RPMI7951 (cell line): ENCODE measurements at places on chromosomes 3 and 15. TPM values are rescaled to one million over a fixed set of nuclear protein-coding genes. Genes with fewer than 3 reads are reported as not detected.
A peak's percentile ranks its signal among the peaks of the same experiment; 100 is the strongest.

SEMA7A gene
- total RNA-seq = 20.7 and 20.8 TPM in 2 replicates

MAP3K13 gene
- 31.0 and 33.1 TPM in 2 replicates for total RNA-seq

DZIP1L gene
- 7.4 and 11.1 TPM in 2 replicates for total RNA-seq

DNA sequence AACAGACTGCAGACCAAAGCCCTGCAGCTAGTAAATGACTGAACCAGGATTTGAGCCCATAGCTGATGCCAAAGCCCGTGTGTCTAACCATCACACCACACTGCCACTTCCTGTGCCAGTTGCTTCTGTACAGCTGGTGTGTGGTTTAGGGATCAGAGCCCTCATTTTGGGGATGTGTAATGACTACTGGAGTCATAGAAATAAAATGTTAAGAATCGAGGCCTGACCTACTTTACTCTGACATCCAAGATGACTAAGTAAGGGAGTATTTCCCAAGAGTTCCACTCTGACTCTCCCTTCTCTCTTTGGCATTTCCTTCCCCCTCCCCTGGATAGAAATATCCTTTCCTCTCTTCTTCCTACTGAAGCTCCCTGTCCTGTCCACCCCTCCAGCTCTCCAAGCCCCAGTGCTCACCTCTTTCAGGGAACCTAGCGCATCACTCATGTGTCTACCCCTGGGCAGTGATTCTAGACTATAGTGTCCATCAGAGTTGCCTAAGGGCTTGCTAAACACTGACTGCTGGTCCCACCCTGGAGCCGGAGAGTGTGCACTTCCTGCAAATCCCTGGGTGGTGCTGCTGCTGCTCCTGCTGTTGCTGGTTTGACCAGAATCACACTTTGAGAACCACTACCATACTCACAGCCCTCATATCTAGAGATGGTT, 53.8 kb downstream of the MGLL start:
- DNase-seq = peak; percentile 99

- DNase-seq = no peak
Measured at GRCh38 chr3:72901840-72902239, 14.0 kb downstream of the GXYLT2 start.

- no peak for DNase-seq
Measured at GRCh38 chr15:94682171-94682570, 450.8 kb downstream of the MCTP2 start.

GRCh38 chr3:188506446-188506845, 352.5 kb downstream of the LPP start:
- peak; percentile 35 for DNase-seq

DNA sequence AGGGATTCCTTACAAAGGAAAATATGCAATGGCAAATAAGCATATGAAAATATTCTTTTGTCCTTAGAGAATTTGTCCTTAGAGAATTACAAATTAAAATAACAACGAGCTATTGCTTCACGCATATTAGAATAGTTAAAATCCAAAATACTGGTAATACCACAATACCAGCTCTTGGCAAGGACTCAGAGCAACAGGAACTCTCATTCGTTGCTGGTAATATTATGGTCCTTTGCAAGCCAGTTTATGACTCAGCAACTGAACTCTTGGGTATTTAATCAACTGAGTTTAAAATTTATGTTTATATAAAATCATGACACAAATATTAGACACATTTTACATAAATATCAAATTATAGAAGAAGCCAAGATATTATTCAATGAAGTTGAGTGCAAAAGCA, 1730.4 kb downstream of the SI start:
- no peak for DNase-seq
